ENCODE measurements at places on chromosomes 2 and 18.

- no peak for DNase-seq
Observed at GRCh38 chr2:38301969-38302702, 74.9 kb downstream of the ATL2 start.

- DNase-seq, result no peak
Observed at GRCh38 chr2:167940346-167940725, 307.1 kb downstream of the STK39 start.

DNA sequence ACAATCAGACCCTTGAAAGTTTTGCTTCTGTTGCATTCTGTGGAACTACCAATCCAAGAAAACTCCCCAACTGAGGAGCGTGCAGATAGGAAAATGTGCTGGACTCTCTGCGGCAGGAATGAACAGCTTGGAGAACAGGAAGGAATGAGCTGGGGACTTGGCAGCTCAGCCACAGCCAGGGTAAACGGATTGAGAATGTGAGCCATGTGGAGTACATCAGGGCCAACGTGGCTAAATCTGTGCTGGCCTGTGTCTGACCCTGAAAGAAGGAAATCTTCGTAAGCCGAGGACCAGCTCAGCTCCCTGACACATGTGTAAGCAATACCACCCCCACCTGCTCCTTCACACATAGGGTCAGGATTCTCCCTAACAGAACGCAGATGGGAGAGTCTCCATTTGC lies 1023.7 kb downstream of the BCL11A start:
- no peak for DNase-seq

GRCh38 chr2:116545286-116546068 lies 1269.0 kb upstream of the DDX18 start:
- no peak for DNase-seq

DNA sequence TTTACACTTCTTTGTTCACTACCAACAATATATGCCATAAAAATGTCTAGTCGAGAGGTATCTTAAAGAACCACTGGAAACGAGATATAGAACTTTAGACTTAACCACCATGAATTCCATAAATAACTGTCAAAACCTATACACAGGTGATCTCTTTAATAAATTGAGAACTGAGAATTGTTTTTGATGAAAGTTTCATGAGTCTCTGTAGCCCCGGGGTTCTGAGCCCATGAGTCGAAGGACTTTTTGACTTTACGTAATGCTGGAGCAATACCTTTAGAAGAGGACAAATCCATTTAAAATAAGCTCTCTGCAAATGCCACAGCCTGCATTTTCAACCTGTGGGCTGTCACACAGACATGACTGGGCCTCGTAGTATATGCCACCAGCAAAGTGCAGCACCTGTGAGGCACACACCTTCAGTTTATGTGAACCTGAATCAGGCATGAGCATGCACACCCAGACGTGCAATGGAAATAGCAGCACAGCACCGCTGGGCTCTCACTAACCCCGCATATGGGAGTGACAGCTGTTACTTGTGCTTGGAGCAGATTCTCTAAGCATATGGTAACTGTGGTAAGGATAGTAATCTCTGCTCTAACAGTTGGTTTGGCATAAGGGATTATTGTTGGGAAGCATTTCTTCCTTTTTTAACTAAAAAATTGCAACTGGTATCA lies 383.2 kb downstream of the SOCS6 start:
- DNase-seq, result no peak

DNA sequence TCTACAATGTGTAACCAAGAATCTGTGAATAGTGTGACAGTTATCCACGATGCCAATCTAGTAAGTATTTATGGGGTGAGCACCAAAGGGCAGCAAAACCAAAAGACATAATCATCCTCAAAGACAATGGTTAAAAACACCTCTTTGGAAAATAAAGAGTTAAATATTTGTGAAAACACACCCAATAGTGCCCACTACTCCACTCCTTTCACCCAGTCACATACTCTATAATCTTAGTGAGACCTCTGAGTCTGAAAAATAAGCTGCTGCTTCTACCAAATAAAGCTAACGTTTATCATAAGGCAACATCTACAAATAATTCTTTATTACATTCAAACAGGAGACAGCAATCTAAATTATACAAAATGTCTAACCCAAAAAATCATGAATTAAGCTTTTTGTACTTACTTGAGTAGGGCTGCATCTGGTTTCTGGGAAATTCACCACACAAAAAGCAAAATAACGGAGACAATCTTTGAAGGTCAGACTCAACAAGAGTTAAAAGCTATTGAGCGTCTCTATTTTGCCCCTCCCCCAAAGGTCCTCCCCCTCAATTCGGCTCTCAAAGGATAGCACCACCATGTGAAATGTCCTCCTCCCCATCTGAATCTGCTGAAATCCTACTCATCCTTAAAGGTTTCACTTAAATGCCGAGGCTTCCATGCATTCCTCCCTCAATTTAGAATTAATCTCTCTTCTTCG lies 2.0 kb downstream of the RAPH1 start:
- no peak for DNase-seq

DNA sequence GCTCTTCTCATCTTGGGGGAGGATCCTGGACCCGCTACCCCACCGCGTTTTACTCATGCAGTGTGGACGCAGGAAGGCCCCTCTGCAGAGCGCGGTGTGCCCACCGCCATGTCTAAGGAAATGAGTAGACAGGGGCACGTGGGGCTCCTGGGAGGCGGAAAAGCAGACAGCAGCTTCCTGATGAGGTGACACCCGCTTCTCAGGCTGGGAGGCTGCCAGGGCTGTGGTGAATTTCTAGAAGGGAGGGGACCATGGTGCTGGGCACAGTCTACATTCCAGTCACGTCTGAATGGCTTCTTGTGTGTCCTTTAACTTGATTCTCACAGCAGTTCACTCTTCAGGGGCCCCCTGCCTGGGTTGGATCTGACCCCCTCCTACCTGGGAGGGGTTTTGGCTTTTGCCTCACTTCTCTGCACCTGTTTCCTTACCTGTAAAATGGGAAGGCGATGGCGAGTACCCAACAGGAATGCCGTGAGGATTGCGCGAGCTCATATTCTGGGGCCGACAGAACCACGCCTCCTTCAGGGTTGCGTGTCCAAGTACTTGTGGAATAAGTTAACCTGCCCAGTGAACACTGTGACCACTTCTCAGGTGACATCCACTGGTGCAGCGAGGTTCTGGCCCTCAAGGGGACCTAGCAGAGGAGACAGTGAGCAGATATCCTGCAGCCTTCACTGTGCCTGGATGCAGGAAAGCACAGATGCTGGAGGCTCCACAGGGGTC lies 32.3 kb upstream of the MBP start:
- DNase-seq, result no peak

GRCh38 chr2:29269095-29269764 lies 154.0 kb downstream of the CLIP4 start:
- no peak for DNase-seq

DNA sequence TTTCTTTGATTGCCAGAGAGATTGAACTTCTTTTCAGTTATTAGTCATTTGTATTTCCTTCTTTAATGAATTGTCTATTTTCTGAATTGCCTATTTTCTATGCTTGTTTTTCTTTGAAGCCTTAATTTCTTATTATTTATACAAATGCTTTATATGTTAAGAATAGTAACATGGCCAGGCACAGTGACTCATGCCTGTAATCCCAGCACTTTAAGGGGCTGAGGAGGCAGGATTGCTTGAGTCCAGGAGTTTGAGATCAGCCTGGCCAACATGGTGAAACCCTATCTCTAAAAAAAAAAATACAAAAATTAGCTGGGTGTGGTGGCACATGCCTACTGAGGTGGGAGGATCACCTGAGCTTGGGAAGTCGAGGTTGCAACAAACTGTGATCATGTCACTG lies 4.7 kb upstream of the RAB11FIP5 start:
- DNase-seq, result no peak

DNA sequence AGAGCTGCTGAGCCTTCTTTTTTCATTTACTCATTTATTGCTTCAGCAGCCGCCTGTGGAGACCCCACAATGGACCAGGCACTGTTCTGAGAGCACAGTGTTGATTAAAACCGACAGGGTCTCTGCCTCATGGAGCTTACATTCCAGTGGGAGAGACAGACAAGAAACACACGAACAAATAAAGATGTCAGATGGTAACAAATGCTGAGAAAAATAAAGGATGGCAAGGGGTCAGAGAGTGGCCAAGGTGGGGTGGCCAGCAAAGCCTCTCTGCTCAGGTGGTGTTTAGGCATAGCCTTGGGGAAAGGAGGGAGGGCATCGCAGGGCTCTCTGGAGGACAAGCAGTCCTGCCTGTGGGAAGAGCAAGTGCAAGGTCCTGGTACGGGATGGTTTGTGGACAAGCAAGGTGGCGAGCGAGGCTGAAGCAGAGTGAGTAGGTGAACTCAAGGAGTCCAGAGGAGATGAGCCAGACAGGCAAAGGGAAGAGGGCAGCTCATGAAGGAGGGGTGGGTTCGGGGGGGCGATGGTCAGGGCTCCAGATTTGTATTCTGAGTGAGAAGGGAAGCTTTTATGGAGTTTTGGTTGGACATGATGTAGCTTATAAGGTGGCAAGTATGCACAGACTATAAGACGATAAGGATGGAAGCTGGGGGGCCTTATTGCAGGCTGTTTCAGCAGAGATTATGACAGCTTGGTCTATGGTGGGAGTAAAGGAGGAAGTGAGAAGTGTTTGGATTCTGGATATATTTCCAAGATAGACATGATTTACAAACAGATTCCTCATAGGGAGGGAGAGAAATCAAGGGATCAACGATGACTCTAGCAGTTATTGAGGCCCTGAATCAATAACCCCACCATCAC lies 8.8 kb upstream of the ITGB6 start:
- no peak for DNase-seq

DNA sequence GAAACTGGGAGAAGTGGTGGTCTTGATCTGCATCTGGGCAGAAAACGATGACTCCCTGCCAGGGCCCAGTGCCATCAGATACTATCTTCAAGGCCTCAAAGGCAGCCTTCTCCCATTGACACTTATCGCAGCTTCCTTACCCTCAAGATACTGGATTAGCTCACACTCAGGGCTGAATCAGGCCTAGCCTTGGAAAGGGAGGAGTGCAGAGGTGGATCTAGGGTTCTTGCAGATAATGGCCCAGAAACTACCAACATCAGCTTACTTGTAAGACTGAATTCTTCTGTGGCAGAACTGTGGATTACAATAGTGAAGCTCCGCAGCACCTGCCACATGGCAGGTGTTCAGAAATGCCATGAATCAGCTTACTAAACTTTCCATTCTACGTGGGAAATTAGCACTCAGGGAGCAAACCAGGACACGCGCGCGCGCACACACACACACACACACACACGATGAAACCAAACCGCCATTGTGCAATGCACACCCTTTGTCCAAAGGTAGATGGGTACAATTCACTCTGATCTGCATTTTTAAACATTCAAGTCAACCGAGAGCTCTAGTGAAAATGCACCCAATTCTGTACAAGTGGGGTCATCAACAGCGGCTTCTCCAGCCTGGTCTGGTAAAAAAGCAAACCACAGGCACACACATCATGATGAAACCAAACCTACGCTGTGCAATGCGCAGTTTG lies 26.3 kb upstream of the TMEM182 start:
- DNase-seq, result no peak

GRCh38 chr2:62964671-62965070 lies 86.0 kb upstream of the OTX1 start:
- DNase-seq, result no peak

DNA sequence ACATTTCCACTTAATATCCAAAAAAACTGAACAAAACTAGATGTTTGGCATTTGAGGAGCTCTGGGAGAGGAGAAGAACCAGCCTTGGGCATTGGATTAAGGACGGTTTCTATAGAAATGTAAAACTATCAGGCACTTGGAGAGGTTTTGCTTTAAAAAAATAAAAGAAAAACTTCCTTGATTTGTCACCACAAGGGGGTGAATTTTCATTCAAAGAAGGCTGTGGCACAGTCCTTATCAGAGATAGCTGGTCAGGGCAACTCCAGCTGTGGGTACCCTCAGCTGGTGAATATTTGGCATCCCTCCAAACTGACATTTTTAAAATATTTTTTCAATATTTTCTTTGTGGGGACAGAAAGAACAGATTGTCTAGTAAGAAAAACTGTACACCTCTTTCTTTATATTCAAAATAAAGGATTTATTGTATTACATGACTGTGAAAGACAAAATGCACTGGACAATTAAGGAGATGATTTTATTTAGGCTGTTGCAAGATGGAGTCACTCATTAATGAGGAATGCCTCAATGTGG lies 46.1 kb upstream of the TBC1D8 start:
- DNase-seq, result no peak

DNA sequence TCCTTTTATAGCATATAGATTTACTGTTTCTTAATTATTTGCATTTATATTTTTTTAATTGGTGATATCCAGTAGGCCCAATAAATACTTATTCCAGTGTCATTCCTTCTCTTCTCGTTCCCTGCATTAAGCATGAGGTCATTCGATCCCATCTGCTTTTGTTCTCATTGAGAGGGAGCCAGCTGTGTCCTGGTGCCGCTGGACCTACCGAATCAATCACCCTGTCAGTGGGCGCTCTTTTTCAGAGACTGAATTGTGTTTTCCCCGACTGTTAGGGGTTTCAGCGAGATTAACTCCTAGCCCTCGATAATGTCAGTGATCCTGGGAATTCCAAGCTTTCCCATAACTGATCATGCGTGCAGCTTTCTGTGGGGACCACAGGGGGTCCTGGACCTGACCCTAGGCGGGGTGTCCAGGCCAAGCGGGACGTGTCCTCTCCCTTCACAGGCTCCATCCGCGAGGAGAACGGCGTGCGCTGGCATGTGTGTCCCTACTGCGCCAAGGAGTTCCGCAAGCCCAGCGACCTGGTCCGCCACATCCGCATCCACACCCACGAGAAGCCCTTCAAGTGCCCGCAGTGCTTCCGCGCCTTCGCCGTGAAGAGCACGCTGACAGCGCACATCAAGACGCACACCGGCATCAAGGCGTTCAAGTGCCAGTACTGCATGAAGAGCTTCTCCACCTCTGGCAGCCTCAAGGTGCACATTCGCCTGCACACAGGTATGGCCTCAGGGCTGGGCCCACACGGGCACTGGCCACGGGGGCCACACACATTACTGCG lies 72.4 kb downstream of the ZNF236 start:
- DNase-seq, result no peak

DNA sequence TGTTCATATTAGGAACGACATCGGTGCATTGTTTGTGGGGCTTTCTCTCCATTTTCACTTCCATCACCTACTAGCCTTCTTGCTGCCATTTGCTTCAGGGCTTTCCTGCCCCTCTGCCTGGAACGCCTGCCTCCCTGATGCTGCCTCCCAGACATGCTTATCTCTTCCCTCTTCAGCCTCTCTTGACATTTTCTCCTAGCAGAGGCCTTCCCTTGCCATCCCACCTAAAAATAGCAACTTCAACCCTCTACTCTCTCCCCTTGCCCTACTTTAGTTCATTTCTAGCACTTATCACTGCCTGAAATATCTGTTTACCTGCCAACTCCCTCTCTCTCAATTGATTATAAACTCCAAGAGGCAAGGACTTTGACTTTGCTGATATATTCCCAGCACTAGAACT lies 210.3 kb downstream of the SP3 start:
- no peak for DNase-seq

GRCh38 chr2:233129351-233129978 lies 69.3 kb downstream of the INPP5D start:
- no peak for DNase-seq

- no peak for DNase-seq
Observed at GRCh38 chr18:50753311-50753710, 66.5 kb downstream of the MRO start.

GRCh38 chr2:42202634-42203008 lies 33.5 kb downstream of the EML4 start:
- DNase-seq, result no peak

Data from hippocampal formation (tissue), 2 donors.